Activated CD8-positive, alpha-beta T cell treated with anti-CD3 and anti-CD28 coated beads, Interleukin-2, amount 10 ng/mL, durations not matched to agents 7 days and 5 days (primary cell): ENCODE measurements at places on chromosomes 7 and 10.

DNA sequence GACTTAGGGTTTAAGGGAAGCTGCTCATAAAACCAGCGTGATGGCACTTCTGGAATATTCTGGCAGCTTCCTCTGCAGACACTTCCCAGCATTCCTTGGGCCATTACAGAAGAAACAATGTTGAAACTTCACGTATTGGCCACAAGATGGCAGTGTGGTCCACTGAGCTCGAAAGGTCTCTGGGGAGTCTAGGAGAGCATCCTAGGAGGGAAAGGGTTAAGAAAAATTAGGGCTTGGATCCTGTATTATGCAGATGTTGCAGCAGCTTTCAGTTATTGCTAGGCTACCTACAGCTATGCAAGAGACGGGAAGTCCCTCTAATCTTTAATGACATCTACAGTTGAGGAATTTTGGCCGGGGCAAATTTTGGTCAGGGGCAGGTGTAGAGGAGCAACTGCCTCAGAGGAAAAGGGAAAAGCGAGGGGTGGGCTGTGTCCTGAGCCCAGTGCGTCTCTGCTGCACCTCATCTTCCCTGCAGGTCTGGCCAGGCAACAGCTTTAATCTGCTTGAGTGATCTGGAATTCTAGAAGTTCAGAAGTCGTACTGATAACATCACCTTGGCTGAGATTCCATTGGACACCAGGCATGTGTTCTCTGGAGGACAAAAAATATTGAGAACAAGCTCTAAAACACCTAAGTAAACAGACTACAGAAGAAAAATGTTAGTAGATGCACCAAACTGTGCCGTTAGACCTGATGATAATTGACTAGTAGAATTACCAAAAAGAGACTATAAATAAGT, 220.8 kb upstream of the PRSS58 start:
- peak; percentile 53 for DNase-seq

DNA sequence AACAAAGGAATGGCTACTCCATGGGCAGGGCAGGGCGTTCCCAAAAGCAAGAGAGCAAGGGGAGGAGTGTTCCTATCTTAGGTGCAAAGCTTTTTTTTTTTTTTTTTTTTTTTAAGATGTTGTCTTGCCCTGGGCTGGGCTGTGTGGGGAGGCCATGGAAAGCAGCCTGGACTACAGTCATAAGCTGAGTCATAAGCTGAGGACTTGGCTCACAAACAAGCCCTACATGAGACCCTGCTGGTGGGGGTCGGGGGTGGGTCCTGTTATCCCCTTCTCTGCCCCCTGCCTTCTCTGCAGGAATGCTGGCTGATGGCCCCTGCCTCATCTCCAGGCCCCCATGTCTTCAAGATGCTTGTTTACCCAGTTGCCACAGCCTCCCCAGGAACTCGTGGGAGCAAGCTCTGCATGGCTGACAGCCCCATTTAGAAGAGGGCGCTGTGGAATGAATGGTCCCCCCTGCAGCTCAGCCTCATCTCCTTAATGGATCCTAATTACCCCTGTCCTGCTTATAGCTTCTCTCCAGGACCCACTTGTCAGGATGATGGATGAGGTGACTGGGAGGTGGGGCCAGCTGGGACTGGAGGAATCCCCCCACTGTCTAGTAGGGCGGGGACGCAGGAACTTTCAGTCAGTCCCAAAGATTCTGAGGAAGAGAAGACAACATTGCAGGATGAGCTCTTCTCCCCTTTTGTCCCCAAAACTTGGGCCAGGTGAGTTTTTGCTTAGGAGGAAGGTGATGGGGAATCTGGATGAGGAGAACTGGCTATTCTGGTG, 340.8 kb upstream of the PODXL start:
- DNase-seq = no peak

- DNase-seq = no peak
Observed at GRCh38 chr7:119007236-119007635, 782.7 kb downstream of the ANKRD7 start.

GRCh38 chr10:94673614-94674321, 9.8 kb upstream of the CYP2C18 start:
- DNase-seq = no peak

DNA sequence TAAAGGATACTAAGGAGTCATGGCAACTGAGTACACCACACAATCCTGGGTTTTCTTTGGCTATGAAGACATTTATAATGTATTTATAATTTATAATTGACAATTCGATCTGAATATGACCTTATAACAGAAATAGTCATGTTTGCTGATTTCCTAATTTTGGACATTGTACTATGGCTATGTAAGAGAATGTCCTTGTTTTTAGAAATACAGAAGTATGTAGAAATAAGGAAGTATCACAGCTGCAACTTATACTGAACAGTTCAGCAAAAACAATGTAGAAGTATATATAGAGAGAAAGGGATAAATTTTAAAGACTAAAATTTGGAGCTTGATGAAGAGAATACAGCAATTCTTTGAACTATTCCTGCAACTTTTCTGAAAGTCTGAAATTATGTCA, 32.6 kb downstream of the PRLHR start:
- no peak for DNase-seq

GRCh38 chr7:141356161-141356560, 195.0 kb upstream of the AGK start:
- no peak for DNase-seq

DNA sequence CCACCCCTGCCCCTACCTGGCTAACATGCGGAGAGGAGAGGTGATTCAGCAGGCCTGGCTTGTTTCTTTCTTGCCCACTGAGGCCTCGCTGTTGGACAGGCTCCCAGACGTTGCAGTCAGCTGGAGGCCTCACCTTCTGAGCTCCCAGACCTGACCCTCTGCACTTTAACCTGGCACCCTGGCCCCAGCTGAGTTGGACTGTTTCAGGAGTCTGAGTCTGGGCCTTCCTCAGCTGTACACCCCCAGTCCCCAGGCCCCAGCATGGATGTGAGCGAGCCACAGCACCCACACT, 35.0 kb downstream of the UNC5B start:
- no peak for DNase-seq

- DNase-seq = no peak
Observed at GRCh38 chr7:133436014-133436428, 183.1 kb downstream of the EXOC4 start.

DNA sequence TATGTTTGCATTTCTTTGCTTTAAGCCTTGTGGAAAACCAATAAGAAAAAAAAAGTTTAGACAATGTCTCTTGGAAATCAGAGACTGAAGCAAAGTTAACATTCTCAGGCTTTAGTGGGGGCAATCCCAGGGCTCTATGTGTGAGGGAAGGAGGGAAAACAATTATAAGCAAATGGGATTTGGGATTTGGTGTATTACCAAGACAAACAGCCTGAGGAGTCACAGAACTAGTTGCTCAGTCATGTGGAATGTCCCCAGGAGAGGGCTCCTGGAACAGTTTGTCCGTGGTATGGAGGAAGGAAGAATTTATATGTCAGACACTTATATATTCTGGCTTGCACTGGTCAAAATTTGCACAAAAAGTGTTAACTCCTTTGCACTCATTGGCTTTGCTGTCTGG, 562.9 kb upstream of the TPK1 start:
- DNase-seq = no peak

DNA sequence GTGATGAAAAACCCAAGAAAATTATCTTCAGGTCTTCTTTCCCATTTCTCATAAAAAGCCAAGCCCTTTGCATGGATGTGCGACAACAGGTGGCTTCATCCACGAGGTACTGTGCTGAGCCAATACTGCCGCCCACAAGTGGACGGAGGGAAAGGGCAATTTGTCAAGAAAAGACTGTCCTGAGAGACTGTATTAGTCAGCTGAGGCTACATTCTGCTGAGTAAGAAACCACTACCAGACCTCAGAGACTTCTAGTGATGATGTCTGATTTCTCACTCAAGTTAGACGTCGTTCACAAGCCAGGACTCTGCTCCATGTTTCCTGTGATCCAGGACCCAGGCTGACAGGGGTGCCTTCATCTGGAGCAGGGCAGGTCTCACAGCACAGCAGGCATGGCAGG, 171.5 kb upstream of the CDCA7L start:
- no peak for DNase-seq

DNA sequence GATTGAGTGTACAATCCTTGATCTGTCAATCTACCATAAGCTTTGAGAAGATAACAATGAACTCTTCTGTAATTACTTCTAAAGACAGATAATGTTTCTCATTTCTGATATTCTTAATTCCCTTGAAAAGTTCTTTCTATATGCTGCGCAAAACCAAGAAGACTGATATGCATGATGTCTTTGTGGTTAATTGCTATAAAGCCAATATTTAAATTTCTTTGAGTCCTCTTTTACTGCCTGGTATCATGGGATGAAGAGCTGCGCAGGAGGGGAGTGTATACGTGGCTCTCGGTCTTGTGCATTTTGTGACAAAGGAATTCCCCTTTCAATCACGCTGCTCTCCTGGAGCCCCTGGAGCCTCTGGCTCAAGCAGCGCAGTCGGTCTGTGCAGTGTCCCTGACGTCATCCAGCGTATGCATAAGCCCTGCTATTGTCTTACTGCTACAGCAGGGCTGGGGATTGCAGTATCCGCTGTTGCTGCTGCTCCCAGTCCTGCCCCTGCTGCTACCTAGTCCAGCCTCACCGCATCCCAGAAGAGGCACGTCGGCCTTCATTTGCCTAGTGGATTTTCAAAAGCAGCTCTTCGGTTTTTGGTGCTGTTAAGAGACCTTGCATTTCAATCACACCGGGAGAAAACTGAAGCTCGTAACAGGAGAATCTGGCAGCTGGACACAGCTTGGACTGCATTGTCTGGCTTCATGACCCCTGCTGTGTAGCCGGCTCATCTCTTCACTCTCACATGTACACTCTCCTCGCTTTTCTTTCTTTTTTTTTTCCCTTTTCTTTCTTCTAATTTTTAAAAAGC, 66.7 kb downstream of the ST7 start:
- DNase-seq = no peak

DNA sequence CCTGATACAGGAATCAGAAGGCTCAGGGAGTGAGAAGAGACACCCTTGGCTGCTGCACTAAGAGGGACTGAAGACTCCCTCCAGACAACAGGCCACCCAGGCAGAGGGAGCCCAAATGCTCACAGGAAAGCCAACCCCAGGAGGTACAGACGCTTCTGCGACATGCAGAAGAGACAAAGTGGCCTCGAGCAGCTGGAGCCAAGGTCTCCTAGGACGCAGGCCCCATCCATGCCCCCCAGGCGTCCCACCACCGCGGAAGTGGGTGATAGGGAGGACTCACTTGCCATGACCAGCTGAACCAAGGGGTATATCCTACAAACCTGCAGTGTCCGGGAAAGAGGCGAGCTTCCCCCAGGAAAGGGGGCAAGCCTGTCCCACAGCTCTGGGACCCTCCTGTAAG, 56.9 kb downstream of the CTBP2 start:
- no peak for DNase-seq

DNA sequence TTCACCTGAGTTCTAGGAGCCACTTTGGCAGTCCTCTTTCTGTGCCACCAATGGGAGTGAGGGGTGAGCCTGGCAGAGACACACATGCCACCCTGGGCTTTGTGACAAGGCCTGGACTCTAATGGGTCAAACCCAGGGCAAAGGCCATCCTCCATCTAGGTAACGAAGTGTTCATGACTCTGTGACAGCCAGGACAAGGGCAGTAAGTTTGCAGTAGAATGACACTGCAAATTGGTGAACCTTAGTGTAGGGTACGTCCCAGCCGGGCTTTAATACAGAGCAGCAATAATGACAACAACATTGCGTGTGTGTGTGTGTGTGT, 43.3 kb downstream of the PAPSS2 start:
- no peak for DNase-seq

DNA sequence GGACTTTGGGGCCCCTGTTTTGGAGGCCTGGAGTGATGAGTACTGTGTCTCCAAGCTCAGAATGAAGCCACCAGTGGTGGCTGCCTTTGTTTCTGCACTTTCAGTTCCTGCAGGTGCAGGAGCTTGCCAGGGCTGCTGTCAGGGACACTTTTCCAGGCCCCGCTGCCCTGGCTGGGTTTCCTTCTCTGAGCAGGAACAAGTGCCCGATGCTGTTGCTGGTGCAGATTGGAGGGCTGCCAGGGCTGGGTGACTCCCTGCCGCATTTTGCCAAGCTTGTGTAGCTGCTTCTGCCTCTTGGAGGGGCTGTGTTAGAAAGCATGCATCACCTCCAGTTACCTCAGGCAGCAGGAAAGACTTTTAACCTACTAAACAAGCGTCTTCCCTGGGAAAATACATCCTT, 211.1 kb downstream of the MGMT start:
- DNase-seq = no peak

- no peak for DNase-seq
Observed at GRCh38 chr7:1694611-1695511, 24.8 kb downstream of the ELFN1 start.

GRCh38 chr10:37789590-37789989, 67.8 kb downstream of the ZNF248 start:
- no peak for DNase-seq

- DNase-seq = no peak
Observed at GRCh38 chr10:59560990-59561389, 148.7 kb downstream of the SLC16A9 start.

- no peak for DNase-seq
Observed at GRCh38 chr7:24656608-24657007, 83.4 kb downstream of the PALS2 start.

- no peak for DNase-seq
Observed at GRCh38 chr10:126336801-126337200, 51.5 kb downstream of the ADAM12 start.

- DNase-seq = peak; percentile 70
Observed at GRCh38 chr10:110783509-110784107, 88.1 kb upstream of the PDCD4 start.

DNA sequence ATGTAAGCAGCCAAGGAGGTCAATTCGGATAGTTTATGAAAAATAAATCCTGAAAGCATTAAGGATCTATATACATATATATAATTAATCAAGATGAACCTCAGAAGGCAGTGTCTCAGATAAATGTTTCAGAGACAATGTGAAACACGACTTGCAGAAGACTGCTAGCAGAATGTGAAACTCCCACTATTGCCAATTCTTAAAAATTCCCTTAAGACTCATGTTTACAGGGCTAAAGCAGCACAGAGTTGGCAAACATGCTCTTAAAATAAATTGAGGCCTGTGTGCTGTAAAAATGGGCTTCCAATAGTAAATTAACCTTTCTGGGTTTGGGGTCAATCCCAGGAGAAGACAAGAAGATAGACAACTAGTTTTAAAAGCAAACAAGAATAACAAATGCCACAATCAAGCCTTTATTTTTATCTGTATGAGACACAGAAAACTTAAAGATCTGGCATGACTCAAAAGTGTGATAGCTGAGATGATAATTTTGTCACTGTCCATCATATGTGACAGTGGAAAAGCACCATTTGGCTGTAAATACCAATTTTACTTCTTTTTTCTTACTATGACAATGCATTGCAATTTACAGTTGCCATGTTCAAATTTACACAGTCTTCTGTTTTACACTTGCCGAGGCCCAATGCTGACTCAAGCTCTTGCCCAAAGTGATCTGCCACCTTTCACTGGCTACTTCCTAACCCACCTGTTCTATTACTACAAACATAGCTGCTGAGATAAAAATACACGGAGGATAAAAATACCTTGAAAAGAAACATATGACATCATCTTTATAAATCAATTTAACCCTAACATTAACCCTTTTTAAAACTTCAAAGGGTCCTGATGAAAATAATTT, 78.6 kb downstream of the CHCHD3 start:
- DNase-seq = no peak

DNA sequence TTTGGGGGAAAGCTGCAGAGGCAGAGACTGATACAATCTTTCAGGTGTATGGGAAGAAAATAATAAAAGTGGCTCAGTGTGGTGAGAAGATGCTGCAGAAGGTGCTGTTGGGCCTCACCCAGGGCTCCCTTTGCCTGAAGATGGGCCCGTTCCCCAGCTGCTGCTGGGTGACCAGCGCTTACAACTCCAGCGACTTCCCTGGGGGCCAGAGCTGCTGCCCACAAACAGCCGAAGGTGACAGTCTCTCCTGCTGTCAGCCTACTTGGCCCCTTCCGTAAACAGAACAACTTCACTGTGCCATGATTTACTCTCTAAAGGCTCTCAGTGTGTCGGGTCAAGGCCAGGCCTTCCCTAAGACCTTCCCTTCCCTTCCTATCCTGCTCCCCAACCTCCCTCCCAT, 93.6 kb upstream of the PCBD1 start:
- DNase-seq = no peak
